Smooth muscle cell of the brain vasculature (primary cell): ENCODE measurements at places on chromosomes 11 and 22.
A peak's percentile ranks its signal among the peaks of the same experiment; 100 is the strongest.

- no peak for DNase-seq
These were observed 23.9 kb upstream of the CCDC179 start for GRCh38 chr11:22884217-22884616.

- DNase-seq = no peak
These were observed 25.6 kb downstream of the RHOD start for GRCh38 chr11:67082071-67082791.

DNA sequence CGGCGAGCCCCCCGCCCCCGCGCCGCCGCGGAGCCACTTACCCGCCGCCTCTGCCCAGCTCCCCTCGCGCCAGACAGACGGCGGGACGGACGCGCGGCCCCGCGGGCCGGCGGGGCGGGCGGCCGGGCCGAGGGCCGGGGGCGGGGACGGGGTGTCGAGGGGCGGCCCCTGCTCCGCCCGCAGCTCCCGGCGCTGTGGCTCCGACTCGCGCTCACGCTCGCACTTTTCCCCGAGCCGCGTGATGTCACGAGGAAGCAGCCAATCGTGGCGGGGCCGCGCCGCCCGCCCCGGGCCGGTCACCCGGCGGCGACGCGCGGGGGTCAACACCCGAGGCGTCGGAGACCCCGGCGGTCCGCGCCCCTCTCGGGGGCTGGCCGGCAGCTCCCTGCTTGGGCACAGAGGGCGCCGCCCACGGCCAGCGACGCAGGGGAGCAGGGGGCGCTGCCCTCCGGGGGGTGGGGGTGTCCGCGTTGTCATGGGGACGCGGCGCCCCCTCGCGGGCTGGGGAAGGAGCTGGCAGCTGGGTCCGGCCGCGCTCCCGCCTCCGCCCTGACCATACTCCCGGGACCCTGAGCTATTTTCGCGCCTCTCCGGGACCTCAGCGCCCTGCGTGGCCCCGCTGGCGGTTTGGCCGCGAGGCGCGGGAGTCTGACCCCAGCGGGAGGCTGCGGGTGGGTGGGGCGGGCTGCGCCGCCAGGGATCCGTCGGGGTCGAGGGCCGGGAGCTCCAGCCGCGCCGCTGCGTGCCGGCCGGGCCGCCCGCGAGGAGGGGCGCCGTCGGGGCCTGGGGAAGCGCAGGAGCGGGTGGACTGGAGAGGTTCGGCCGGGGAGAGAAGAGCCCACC lies at the start of gene CHRM4:
TSS of gene CHRM4 (minus strand) at position 199 of the 843 bp plus-strand sequence. CDS start 5,219 bp downstream, outside the sequence.
- DNase-seq = no peak

- DNase-seq = no peak
These were observed 67.7 kb upstream of the PPARA start for GRCh38 chr22:46082633-46083032.

DNA sequence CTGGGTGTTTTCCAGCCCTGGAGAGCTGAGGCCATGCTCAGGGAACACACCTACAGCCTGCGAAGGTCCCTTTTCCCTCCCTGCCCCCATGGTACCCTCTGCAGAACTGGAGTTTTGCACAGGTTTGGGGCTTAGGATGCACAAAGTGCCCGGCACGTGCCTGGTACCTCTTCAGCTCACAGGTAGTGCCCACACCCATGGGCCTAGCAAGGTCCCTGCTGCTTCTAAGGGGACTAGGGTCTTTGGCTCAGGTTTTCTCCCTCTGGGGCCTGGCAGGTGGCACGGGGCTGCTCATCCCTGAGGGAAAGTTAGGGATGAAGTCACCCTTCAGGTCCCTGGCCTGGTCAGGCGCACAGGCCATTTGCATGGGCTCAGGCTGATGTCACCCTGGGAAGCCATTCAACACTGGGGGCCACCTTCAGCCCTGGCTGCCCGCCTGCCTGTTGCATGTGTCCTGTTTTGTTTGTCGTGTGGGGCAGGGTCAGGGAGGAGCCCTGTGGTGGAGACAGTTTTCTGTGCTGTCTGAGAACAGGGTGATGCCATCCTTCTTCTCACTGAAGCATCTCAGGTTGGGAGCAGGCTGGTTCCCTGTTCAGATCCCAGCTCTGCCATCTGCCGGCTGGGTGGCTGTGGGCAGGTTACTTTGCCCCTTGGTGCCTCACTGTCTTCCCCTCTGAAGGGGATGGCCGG lies 68.3 kb upstream of the CRYBB3 start:
- no peak for DNase-seq

- DNase-seq = no peak
These were observed 412.3 kb upstream of the KIRREL3 start for GRCh38 chr11:127412722-127413380.

DNA sequence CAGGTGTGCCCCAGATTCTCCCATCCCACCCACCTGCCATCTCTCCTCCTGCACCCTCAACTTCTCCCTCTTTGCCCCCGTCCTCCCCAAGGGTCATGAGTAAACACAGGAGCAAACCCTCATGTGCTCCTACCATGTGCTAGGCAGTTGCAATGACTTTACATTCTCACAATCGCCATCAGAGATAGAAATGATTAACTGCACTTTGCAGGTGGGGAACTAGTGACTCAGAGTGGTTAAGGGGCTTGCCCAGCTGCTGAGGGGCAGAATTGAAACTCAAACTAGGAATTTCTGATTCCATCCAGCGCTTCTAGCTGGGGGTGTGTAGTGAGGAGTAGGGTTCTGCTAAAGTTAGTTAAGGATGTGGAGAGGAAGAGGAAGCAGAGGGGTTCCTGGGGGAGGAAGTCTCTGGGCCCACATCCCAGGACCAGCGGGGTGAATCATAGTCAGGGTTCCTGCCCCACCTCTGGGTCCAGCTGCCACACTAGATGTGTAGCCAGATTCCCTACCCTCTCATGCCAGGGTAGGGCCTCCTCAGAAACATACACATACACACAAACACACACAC lies 16.0 kb upstream of the PRG2 start:
- no peak for DNase-seq

DNA sequence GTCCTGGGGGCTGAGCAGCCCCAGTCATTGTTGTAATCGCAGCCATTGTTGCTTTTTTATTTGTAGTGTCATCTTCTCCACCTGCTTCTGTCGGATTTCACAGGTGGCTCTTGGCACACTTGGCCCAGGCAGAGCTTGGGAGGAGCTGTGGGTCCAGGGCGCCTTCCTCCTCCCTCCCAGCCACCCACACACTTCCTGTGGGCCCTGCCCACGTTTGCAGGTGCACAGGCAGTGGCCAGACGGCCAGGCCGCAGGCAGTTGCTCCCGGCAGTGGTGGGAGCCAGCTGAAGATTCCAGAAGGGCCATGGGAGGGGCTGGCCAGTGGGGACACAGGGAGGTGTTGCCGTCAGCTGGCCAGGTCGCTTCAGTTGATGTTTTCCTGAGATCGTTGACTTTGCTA lies 1191.9 kb downstream of the BRD1 start:
- no peak for DNase-seq

GRCh38 chr11:67029146-67029545 lies 6.2 kb downstream of the SYT12 start:
- no peak for DNase-seq

- no peak for DNase-seq
These were observed 37.8 kb downstream of the PRR5L start for GRCh38 chr11:36333897-36334296.

GRCh38 chr11:6671991-6672390 lies 11.1 kb downstream of the MRPL17 start:
- DNase-seq = no peak

GRCh38 chr22:18077087-18077638 lies 627 bp upstream of the PEX26 start:
- DNase-seq = no peak

DNA sequence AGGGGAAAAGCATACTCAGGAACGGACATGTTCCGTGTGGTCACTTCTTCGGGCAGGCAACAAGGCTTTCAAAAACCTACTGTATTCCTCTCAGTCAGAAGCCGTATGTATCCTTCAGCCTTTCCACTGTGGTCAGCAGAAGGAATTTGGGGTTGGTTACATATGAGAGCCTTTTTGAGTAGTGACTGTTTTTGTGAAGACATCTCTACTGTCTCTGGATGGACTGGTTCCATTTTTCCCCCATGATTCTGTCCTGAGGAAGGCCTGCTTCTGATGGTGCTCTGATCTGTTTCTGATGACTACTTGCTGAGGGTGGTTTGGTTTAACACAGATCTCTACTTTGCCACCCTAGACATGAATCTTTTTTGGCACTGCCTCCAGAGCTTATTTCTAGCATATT lies 63.7 kb upstream of the HORMAD2 start:
- DNase-seq = no peak

GRCh38 chr11:27281740-27282590 lies 81.0 kb downstream of the CCDC34 start:
- peak; percentile 97 for DNase-seq

DNA sequence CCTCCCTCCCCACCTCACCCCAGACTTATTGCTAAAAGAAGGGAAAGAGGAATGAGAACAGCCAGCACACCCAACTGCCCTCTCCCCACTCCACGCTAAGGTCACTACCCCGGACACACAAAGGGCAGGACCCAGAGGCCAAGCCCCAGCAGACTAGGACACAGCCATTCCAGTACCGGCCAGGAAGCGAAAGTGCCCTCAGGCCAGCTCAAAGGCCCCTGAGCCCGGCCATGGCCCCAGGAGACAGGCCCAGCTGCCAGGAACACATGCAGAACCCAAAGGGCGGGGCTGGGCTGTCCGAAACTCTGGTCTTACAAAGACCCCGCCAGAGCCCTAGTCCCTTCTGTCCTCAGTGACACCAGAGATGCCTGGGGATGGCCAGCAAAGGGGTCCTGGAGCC lies 5.5 kb downstream of the RCOR2 start:
- DNase-seq = no peak

- DNase-seq = no peak
These were observed 516 bp downstream of the LRFN4 start for GRCh38 chr11:66857234-66857926.

GRCh38 chr22:49951986-49952896 lies 8.3 kb upstream of the PIM3 start:
- no peak for DNase-seq

DNA sequence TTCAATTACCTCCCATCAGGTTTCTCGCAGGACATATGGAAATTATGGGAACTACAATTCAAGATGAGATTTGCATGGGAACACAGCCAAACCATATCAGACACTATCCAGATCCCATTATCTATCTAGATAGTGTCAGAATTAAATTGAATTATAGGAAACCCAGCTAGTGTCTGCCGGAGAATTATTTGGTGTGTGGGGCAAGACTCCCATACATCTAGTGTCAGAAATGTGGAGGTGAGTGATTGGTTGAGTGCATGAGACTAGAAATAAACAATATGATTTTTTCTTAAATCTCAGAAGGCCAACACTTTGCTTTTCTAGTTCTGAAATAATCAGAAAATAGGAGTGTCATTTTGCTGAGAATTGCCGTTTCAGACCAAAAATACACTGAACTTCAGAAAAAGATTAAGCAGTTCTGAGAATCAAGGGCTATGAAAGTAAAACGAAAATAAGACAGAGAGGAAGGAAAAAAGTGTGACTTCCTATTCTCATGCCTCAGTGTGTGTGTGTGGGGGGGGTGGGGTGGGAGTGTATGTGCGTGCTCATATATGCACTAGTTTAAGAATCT lies 21.3 kb downstream of the CASP12 start:
- DNase-seq = no peak

DNA sequence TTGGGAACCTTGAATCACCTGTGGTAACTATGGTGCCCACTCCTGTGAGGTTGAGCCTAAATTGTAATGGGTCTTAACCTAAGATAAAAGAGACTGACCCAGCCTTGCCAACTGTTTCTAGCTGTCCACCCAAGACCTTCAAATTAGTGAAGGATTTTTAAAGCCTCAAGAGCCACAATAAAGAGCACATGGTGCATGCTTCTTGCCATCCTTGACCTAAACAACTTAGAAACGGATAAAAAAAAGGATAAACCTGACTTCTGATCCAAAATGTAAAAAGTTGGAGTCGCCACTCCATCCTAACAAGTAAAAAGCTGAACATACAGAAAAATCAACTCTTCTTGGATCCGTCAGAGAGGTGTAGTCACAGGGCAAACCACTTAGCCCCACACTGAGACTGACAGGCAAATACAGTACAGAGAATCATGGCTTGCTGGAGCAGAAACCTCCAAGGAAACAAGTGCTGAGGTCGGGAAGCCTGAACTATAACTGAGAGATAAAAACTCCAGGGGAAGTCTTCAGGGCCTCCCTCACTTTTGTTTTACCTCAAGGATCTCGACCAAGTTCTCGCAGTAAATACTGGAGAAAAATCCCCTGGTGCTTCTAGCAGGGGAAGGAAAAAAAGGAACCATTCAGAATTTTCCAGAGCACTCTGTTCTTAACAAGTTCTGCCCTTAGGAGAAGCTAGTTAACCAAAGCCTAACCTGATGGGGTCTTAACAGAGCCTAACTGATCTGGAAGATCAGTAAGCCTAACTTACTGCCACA lies 16.3 kb downstream of the ENTHD1 start:
- no peak for DNase-seq

DNA sequence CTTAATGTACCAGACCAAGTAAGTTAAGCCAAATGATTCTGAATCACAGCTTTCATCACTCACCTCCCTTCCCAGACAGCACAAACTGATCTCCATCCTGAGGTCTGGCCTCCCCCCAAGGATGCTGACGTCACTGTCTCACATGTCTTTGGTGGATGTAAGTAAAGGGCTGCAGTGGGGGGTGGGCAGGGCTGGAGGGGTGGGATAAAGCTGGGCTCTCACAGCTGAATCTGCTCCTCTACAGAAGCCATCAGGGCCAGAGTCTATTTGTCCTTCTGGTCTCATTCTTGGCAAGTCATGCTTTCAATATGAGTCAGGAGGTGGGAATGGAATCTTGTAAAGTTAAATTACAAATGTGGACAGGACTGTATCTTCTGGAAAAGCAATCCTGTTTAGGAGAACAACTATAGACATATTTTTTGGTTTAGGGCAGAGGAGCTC lies 32.7 kb downstream of the P4HA3 start:
- DNase-seq = peak; percentile 78

- no peak for DNase-seq
These were observed 20.7 kb upstream of the MMP7 start for GRCh38 chr11:102551169-102551781.

- peak; percentile 24 for DNase-seq
These were observed 57.5 kb downstream of the BTG4 start for GRCh38 chr11:111454561-111455192.

- DNase-seq = no peak
These were observed 331.6 kb downstream of the CTTN start for GRCh38 chr11:70729949-70730348.

DNA sequence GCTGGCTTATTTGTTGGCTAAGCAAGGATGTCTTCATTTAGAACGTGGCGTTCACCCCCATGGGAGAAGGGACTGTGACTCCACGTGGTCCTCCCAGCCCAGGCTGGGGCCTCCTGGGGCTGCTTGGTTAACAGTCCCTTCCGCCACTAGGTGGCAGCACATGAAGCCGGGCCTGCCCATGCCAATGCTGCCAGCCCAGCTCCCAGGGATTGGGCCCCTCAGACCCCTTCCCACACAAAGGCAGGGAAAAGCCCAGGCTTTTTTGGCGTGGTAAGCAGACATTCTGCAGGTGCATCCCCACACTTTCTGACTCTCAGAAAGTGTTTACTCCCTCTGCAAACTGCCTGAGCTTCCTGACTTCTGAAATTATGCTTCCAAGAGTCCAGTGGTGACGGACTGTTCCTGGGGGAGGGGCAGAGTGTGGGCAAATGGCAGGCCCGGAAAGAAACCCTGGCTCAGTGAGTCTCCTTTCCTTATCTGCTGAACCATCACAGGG lies 3.1 kb downstream of the CBX6 start:
- no peak for DNase-seq

- DNase-seq = peak; percentile 10
These were observed 27.5 kb upstream of the MTNR1B start for GRCh38 chr11:92941676-92942571.

- no peak for DNase-seq
These were observed 1.7 kb downstream of the BRSK2 start for GRCh38 chr11:1391165-1392075.

GRCh38 chr22:32482708-32483107 lies 8.1 kb downstream of the FBXO7 start:
- DNase-seq = no peak
